ENCODE measurements at places on chromosomes 12 and 14. TPM values are rescaled to one million over a fixed set of nuclear protein-coding genes. Genes with fewer than 3 reads are reported as not detected.
A peak's percentile ranks its signal among the peaks of the same experiment; 100 is the strongest.

- peak; percentile 26 for DNase-seq
These were observed 66.2 kb downstream of the RNF34 start for GRCh38 chr12:121465921-121466793.

DNA sequence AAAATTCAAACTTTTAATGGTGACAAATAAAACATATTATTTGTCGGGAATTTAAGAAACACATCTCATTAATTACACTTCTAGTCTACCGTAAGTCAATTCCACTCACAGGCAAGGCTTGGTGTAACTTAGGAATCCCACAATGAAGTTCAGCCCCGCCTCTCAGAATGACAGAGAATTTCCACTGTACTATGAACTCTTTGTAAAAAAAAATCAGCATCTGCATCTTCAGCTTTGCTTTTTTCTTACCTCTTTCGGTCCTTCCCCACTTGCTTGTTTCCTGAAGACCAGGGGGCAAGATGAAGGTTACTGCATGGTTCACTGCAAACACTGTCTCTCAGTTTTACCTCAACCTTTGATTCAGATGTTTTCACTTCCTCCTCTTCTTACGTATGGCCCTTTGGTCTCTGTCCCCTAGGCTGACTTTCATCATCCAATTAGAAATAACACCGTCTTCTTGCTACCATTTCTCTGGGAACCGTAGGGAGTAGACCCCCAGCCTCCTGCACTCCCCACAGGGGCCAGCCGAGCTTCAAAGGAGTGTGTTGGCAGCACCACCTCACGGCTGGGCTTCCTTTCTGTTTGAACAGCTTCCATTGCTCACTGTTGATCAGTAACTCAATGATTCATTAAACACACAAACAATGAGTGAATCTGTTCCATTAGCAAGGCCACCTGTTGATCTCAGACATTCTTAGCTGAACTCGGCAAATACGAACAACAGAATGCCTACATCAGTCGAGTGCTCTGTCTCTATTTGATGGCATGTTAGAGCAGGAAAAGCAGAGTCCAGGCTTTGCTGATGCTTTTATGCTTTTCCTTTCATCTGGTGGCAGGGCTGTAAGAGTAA, 343.0 kb downstream of the BMP4 start:
- DNase-seq: peak; percentile 9

Gene COQ6
- total RNA-seq: 67.0 TPM

DNA sequence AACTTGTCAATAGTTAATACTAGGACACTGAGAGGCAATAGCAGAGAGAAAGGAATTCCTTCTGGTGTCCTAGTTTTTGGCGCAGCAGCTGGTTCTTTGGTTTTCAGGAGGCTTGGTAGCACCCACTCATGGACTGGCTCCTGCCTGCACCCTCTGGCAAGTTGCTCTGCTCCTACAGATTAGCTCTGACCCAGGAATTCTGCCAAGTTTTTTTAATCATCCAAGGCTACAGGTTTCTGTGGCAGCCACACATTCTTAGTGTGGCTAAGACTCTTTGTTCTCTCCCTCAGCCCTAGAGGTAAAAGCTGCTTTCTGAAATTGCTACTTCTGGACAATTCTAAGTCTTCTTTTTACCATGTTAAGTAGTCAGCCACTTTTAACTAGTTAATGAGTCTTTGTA, 72.0 kb upstream of the FKBP4 start:
- DNase-seq: no peak

Gene SYCP3
- total RNA-seq: not detected

DNA sequence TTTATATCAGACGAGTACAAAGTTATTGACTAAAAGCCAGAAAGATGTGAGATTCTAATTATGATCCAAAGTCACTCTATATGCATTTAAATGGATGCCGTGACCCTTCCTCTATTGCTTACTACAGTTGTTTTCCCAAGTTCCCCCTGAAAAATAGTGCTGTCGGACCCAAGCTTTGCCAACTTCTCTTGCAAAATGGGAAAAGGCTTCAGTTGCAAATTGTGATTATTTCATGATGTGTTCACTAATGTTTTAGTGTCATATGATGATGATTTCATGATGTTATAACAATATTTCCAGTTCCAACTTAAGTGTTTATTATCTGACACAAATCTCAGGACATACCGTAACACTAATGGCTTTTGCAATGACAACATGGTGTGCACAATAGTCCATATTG, 534.6 kb upstream of the ATP2B1 start:
- no peak for DNase-seq

Gene SLC10A1
- not detected for total RNA-seq

Gene KRT80
- 10.3 TPM for total RNA-seq

- DNase-seq: no peak
These were observed 916.8 kb downstream of the DIO2 start for GRCh38 chr14:79294499-79294898.

Gene GLI1
- total RNA-seq: 5.6 TPM

GRCh38 chr12:84305144-84305543, 607.5 kb downstream of the SLC6A15 start:
- DNase-seq: no peak

- DNase-seq: peak; percentile 77
These were observed at the start of gene FLRT2 for GRCh38 chr14:85529803-85530574. Gene FLRT2, plus strand, starts transcription at chr14:85530144. Its CDS starts 91,371 bp downstream, at chr14:85621515.

DNA sequence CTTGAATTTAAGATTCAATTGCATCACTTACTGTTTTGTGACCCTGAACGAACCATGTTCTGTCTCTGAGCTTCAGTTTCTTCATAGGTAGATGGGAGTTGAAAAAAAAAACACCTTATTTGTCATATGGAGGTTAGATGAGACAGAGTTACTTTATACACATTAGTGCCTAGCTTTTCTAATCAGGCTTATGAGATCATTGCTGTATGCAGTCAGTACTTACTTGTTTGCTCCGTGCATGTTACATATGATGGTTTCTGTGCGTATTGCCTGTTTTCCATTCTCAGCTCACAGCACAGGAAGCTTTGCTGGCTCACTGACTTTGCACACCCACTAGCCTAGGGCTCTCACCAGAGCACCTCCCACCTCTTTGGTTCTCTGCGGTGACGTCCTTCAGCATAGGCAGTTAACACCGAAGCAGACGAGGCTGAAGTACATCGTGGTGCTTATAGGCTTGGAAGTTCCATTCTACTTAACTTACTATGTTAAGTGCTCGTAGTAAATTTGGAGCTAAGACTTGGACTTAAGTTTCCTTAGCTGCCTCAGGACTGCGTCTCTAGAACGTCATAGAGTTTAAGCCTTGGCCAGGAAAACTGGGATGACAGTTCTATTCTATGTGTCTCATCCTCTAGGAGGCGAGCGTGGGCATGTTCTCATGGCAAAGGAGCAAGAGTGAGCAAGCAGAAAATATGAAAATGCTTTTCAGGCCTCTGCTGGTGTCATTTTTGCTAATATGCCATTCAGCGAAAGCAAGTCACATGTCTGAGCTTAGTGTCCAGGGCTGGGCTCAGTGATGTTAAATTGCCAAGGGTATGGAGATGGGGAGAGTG, 57.3 kb downstream of the NRXN3 start:
- DNase-seq: no peak

Gene TEAD4
- total RNA-seq: 37.4 TPM

Gene PLEKHH1
- total RNA-seq: 4.3 TPM

Data from tongue (tissue), 3 donors.